ENCODE measurements at places on chromosomes 3 and 15.

DNA sequence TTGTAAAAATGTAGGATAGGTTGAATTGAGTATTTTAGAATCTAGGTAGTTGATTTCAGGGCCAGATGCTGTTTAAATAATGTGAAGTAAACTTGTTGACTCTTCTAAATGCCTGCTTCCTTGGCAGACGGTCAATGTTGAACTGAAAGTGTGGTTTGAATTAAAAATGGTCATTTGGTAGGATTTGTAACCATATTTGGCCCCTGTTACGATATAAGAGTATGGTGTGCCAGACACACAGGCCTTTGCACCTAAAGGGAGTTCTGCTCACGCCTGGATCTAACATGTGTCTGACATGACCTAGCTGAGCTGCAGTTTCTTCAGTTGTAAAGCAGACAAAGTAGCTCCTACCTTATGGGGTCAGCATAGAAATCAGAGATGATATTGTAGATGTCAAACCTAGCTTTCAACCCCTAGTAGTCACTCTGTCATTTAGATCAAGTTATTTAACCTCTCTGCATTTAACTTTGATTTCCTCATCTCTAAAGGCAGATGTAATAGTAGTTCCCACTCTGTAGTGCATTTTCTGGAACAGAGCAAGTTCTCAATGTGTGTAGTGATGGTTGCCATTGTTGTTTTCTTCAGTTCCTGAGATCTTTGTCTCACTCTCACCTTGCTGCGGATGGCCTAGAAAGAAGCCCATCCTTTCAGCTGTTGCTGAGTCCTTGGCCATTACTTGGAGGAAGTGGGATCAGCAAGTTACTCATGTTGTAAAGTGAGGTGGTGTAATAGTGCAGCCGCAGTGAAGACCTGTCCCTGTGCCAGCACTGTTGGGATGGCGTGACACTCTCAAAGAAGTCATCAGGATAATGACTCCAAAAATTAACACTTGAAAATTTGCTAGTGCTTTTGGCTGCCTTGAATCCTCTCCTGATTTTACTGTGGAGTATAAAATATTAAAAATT, 90.2 kb downstream of the GHSR start:
- DNase-seq: peak; percentile 26

DNA sequence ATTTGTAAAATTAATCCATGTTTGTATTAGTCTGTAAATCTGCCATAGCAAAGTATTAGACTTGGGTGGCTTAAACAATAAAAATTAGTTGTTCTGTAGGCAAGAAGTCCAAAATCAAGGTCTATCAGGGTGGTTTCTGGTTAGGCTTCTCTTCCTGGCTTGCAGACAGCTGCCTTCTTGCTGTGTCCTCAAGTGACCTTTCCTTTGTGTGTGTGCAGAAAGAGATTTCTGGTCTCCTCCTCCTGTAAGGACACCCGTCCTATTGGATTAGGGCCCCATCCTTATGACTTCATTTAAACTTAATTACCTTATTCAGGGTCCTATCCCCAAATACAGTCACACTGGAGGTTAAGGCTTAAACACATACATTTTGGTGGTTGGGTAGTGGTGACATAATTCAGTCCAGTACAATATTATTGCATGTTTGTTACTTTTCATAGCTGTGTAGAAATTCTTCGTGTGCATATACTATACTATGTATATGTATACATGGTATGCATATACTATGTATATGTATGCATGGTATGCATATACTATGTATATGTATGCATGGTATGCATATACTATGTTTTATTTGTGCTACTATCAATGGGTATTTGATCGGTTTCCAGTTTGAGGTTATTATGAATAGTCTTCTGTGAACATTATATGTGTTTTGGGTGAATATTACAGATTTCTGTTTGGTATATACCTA, 57.9 kb upstream of the RNU6-1 start:
- peak; percentile 52 for DNase-seq

GRCh38 chr3:47565734-47566550, 12.7 kb downstream of the CSPG5 start:
- no peak for DNase-seq

GRCh38 chr3:23815879-23816278, 10.1 kb downstream of the UBE2E1 start:
- DNase-seq: no peak

GRCh38 chr3:70716832-70717231, 404.4 kb upstream of the MDFIC2 start:
- DNase-seq: peak; percentile 71

DNA sequence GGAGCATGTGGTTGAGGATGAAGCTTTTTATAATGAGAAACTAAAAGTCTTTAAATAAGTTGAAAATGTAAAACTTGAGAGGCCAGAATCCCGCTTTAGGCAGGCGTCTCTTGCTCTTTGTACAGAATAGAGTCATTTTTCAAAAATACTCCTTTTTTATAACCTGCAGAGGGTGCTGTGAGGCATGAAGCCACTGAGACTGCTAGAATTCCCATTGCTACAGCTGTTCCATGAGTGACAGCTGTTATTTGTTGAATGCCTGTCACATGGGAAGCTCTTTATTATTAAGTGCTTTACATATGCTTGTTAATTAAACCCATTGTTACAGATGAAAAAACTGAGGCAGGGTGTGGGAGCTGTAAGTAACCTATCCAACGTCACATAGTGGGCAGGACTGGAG, 18.5 kb downstream of the MINAR1 start:
- no peak for DNase-seq

DNA sequence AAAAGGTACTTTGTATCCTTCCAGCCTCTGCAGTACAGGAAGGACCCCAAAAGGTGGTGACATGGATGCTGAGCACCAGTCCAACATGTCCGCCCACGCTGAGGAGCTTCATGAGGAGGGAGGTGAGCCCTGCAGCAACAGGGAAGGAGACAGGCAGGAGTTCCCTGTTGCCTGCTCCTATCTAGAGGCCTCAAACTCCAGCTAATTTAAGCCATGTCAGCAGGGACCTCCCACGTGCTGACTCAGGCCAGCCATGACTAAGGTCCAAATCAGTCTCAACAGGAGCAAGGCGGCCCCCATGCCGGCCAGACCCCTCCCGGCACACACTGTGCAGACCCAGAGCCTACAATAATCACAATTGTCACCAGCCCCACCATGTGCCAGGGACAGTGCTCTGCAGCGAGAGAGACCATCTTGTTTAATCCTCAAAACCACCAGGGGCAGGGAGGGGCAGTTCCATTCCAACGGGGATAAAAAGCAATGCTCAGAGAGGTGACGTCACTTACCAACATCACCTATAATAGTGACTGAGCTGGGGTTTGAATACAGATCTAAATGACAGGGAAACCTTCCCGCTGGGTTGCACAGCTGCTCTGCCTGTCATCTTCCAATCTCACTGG, 54.5 kb upstream of the GATA2 start:
- DNase-seq: peak; percentile 60

- DNase-seq: peak; percentile 95
Observed at GRCh38 chr3:69009559-69010410, 3.7 kb downstream of the EOGT start.

DNA sequence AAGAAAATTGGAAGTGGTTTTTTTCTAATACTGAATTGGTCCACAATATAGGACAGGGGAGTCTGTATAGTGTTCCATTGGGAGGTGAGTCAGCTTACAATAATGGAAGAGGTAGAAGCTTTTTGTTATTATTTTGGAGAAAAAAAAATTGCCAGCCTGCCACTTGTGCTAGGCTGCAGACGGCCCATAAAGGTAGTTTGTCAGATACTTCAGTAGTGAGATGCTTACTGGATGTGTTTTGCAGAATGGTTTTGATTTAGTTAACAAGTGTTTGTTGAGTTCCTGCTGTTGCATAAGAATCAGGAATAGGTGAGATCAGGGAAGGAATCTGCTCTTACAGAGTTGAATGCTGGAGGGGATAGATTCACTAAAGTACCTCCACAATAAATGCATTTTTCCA, 1.0 kb downstream of the DTWD1 start:
- DNase-seq: peak; percentile 29

- no peak for DNase-seq
Observed at GRCh38 chr15:47599806-47600205, 117.5 kb upstream of the SEMA6D start.

DNA sequence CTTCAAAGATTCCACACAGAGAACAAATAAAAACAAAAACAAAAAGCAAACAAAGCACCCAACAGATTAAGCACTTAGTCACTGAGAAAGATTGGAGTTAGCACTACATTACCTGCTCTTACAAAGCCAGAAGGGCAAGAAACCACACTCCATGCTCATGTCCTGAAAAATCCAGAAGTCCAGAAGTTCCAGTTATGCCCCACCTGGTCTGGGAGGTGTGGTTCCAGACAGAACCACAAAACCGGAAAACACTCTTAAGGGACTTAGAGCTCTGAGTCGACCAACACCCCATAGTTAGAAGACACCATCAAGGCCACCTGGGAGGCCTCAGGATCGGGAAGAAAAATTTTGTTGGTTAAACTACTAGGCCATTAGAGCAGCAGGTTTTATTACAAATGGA, 88.9 kb downstream of the TNIK start:
- no peak for DNase-seq

DNA sequence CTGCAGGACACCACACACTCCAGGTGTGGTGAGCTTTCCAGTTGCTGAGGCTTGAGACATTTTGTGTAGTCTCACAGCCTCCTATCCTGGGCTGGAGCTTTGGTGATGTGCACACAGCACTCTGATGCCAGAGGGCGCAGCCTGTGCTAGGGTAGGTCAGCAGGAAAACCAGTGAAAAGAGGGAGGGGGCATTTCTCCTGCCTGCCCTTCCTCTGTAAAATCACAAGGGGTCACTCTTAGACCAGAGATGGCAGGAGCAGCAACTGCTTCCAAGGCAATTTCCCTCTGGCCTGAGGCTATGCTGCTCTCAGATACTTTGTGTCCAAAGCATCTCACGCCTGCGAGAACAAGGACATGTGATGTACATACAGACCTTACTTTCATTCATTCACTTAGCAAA, 16.5 kb upstream of the MUSTN1 start:
- DNase-seq: peak; percentile 31

- no peak for DNase-seq
Observed at GRCh38 chr3:39977058-39977794, 167.8 kb downstream of the MYRIP start.

- no peak for DNase-seq
Observed at GRCh38 chr3:16692486-16693344, 87.5 kb upstream of the DAZL start.

DNA sequence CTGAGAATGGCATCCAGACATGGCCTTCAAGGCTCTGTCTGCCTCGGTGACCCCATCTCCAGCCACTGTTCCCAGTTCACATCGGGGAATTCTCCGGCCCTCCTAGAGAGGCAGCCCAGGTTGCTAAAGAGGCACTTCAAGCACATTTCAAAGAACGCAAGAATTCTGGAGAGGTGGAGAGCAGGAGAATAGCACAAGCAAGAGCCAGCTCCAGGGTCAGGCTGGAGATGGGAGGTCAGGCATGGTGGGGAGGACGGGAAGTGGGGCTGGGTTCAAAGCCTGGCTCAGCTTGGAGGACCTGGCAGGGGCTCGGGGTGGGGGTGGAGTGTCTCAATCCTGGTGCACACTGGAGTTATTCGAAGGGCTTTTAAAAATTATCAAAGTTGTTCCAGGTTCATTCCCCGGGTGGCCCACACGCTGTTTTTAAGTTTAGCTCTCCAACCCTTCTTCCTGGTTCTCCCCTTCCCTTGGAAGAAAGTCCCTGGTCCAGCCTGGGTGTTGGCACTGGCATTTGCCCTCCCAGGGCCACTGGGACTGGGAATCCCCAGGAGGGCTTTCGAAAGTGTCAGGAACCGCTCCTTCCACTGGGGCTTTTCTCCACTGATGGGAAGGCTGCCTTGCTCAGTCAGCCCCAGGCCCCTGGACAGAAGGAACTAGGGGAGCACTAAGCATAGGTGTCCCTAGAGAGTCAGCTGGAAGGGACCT, 35.8 kb downstream of the ZNF710 start:
- DNase-seq: no peak

GRCh38 chr15:73688455-73688854, 4.3 kb downstream of the CD276 start:
- peak; percentile 50 for DNase-seq

- peak; percentile 92 for DNase-seq
Observed at GRCh38 chr3:23159929-23160328, 43.2 kb upstream of the UBE2E2 start.

DNA sequence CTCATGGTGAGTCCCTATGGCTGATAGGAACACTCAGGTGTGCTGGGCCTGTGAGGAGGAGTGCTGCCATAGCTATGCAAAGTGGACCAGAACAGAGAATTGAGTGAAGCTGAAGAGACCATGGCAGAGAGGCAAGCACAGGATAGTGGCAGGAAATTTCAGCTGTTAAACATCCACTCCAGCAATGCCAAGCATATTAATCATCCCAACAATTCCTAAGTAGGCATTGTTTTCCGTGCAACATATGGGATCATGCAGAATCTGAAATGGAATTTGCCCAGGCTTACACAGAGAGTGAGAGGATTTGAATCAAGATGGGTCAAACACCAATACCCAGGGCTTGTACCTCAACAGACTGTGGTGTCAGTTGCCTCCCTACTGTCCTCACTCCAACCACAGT, 582.6 kb upstream of the UBE2E2 start:
- DNase-seq: no peak

DNA sequence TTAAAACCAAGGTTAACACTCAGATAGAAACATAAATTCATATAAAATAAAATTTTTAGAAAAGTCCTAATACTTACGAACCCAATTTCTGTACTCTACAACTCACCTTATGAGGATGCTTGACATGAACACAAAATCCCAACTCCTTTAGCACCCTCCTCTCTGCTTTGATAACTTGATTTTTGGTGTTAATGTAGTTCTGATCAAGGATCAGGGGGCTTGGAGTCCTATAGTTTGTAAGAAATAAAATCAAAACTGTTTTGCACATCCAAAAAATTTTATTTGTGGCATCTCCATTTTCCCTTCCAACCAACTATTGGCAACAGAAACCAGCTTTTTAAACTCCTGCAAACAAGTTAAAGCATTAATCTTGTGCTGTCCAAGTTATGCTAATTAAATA, 7.0 kb downstream of the CCNL1 start:
- DNase-seq: no peak

DNA sequence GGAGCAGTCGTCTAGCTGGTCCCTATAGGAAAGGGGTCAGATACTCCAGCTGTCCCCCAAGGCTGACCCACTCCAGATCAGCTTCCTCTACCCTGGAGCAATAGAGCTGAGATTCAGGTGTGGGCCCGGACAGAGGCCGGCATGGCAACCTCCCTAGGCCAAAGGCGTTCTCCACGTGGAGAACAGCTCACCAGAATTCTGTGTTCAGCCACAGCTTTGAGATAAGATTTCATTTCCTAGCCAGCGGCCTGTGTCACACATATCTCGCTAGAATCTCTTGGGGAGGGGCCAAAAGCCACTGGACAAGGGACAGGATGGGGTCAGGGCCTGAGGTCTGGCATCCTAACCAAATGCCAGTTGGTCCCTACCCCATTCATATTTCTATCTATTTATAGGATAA, 20.1 kb downstream of the SRGAP3 start:
- DNase-seq: no peak

Measured in cardiac fibroblast (primary cell).